ENCODE measurements at places on chromosomes 2 and 18.

DNA sequence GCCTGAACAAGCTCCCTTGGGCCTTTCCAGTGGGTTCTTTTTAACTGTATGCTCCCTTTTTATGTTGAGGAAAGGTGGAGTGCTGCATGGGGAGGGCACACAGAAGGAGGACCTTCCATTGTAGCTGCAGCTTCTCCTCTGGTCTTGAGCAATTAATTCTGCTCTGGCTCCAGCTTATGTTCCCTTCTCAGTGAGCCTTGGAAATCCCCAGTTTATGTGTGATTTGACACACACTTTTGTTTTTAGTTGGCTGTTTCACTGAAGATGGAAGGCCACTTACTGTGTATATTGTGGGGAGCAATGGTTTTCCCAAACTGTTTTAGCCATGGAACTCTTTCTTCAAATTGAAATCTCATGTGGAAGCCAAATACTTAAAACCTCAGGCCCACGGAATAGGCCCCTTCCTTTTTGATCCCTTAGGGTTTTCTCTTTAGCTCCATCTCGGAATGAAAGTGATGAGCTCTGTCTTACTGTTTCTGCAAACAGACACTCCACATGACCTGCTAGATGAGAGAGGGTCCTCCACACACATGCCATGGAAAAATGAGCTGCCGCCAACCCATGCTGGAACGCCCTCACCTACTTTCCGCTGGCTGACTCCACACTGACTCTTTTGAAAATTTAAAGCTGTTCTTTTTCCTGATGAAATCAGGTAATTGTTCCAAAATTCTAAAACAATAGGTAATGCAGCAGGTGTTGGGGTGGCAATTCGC lies 280.9 kb upstream of the SIX2 start:
- DNase-seq = no peak

DNA sequence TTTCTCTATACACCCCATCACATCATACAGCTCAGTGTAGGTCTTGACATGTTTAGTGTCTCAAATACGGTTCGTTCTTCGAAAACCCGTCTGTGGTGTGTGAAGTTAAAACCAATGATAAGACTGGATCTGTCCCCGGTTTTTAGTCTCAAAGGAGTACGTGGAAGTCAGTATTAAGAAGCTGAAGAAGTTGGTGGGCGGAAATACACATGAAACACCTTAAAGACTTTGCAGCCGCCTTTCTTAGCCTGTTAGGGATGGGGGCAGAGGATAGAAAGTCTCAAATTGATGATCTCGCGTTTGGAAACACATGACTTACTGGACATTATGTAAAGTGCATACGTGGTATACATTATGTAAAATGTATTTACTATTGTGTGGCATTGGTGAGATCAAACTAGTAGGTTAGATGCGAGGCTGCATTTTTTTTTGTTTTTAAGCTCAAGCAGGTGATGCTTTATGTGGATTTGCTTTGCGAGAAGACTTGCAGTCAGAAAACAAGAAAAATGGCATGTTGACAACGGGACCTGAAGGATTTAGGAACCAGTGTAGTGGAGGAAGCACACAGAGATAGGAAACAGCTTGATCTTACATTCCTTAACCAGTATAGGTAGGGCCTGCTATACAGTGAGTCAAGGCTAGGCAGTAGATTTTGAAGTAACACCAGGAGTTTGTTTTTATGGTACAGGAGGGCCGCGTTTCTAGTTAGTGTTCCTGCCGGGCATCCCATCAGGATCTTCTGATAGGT lies 1.2 kb downstream of the CNOT11 start:
- no peak for DNase-seq

- DNase-seq = no peak
These were observed 20.9 kb upstream of the ANXA4 start for GRCh38 chr2:69721022-69721421.

DNA sequence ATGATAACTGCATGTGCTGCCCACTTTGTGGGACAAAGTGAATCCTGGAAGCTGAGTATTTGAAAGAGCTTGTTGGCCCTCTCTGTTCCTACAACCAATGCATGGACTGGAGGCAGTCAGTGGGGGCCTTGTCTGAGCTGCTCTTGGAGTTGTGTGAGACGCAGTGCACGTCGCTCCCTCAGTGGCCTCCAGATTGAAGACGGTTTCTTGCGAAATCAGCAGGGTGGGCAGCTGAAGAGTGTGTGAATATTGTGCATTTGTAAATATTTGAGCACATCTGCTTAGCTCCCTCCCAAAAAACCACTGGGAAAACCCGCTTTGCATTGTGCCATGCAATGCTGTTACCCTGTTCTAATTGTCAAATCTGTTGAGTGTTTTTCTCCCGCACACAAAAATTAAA lies 782.8 kb downstream of the PLCL1 start:
- DNase-seq = no peak

DNA sequence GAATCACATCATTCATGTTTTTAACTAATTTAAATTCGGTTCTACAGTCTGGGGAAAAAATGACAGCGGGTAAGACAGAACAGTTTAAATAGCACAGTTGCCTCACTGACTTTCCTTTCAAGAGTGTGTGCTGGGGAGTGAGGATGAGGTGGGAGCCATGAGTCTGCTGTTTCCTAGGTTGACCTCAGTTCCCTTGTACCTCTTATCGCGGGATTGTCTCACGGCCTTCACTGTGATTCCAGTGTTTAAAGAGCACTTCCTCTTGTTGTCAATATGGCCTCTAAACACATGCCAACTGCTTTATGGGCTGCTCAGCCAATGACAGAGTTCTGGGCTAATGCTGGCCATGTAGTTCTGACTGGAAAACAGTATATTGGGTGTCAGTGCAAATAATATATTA lies 41.6 kb upstream of the ALMS1 start:
- no peak for DNase-seq

GRCh38 chr18:44895176-44895798 lies 214.6 kb downstream of the SETBP1 start:
- no peak for DNase-seq

GRCh38 chr18:31490387-31490786 lies 7.6 kb upstream of the DSG2 start:
- no peak for DNase-seq

DNA sequence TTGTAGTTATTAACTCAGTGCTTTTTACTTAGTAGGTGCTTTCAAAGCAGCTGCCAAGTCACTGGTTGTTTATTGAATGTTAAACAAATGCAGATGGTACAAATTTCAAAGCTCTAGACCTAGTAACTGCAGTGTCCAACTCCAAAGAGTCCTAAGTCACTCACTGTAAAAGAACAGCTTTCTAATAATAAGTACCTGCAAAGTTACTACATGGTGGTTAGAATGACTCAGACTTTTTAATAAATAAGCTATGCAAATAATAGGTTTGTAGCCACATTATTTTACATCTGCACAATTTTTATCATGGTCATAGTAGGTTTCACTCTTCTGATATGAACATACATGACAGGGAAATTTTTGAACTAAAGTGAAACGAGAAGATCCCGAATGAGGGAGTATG lies 1620.4 kb upstream of the CELF4 start:
- no peak for DNase-seq

- DNase-seq = no peak
These were observed 7.2 kb downstream of the ADI1 start for GRCh38 chr2:3512086-3512485.

- no peak for DNase-seq
These were observed 354.2 kb downstream of the EN1 start for GRCh38 chr2:118493213-118493612.

- no peak for DNase-seq
These were observed 43.0 kb downstream of the ANKRD36B start for GRCh38 chr2:97546711-97547110.
